Stimulated activated CD8-positive, alpha-beta memory T cell treated with anti-CD3 and anti-CD28 coated beads, Interleukin-7, amount 100 ng/mL, for 1 hour (primary cell): ENCODE measurements at places on chromosomes 3 and 15.

GRCh38 chr3:160401291-160402095, 2.0 kb downstream of the SMC4 start:
- no peak for DNase-seq

DNA sequence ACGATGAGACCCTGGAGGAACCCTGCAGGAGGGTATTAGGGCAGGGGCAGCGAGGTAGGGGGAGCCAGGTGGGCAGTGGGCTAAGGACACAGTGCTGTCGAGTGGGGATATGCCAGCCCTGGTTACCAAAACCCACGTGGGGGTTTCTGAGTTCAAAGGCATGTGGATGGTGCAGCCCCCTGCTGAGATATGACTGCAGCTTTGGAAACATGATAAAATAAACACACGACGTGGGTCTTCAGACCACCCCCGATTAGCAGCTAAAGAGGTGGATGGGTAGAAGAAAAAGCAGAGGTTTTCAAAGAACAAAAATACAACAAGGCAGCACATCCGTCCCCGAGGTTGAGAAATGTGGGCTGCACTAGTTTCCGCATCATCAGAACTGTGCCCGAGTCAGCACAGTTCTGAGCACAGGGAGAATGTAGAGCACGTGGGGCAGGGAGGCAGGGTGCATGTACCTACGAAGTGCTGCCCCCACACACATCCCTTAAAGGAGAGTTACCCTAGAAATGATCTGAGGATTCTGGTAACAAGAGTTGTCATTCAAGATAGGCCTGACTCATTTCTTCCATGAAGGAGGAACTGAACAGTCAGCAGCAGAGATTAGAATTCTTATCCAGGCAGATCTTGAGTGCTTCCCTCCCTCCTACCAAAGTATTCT, 121.3 kb downstream of the RPLP1 start:
- DNase-seq, result no peak

DNA sequence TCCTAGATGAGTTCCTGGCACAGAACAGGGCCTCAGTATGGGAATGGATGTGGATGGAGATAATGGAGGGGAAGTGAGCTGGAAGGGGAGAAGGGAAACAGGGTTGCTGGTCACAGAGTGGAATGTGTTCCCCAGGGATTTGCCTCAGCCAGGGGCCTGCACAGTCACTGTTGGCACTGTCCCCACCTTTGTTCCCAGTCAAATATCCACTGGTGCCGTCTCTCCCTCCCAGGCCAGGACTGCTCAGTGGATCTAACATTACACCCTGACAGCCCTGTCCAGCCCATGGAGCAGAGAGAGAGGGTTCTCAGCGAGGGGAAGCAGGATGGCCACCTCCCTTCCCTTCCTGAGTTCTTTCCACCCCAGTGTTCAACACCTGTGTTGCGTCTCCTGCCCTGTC, 1.5 kb upstream of the PPP1R2 start:
- DNase-seq, result no peak

DNA sequence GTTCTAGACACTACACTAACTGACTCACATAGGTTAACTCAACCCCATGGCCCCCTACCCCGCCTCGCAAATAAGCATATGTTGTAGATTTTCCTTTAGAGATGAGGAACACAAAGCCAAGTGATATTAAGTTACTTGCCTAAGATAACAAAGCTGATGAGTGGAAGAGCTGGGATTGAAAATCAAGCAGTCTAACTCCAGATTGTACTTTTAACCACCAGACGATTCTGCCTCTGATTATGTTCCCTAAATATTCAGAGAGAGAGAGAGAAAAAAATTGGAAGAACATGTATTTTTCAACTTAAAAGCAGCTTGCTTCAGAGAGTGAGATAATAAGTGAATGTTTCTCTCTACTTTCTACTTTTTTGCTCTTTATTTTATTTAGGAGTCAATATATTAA, 66.9 kb upstream of the THBS1 start:
- DNase-seq, result no peak

DNA sequence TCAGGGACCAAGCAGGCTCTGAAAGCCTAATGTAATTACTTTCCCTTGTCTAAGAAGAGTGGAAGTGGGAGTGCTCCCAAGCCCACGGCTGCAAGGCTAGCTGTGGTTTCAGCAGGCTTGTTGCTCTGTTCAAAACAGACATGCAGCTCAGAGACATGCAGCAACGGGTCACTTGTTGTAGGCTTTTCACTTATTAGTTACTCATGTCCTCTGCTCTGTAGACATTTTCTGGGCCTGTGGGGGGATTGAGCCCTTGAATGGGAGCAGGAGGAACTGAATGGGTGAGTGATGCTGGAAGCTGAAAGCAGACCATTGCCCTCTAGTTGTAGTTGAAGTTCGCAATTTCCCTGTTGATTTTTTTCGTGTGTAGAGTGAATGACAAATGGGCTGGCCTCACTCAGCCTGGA, 261.9 kb upstream of the NR2E3 start:
- no peak for DNase-seq

- no peak for DNase-seq
These were observed 6.7 kb upstream of the P2RY1 start for GRCh38 chr3:152828075-152828840.

- DNase-seq, result no peak
These were observed 440 bp downstream of the PRTG start for GRCh38 chr15:55742498-55742926.

DNA sequence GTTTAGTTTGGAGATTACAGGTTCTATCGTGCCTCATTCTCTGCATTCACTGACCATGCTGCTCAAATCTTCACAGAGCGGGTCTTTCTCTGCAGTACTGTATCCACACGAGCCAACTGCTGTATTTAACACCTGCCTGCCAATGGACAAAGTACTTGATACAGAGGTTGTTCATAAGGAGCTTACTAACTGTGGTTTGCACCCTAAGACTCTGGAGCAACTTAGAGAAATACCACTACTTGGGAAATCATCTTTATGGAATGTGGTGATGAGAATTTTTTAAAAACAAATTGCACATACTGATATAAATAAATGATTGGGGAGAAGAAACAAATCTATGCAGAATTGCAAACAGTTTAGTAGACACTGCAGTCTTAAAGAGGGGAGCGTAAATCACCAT, 90.0 kb downstream of the PPP2R3A start:
- no peak for DNase-seq

DNA sequence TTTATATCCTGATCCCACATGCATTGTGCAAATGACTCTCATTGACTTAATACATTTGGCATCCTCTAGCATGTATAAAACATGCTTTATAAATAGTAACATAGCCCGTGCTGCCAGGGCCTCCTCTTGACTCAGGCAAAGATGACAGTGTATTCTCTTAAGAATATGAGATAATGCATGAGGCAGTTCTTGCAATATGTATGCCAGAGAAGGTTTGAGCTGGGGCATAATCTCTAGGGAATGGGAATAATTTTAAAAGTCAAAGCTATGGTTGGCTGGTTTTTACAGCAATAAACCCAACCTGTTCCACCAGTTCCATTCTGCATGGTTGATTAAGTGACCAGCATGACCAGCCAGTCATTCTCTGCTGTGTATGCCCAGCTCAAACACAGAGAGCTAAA, 179.0 kb upstream of the PFN2 start:
- DNase-seq, result no peak

DNA sequence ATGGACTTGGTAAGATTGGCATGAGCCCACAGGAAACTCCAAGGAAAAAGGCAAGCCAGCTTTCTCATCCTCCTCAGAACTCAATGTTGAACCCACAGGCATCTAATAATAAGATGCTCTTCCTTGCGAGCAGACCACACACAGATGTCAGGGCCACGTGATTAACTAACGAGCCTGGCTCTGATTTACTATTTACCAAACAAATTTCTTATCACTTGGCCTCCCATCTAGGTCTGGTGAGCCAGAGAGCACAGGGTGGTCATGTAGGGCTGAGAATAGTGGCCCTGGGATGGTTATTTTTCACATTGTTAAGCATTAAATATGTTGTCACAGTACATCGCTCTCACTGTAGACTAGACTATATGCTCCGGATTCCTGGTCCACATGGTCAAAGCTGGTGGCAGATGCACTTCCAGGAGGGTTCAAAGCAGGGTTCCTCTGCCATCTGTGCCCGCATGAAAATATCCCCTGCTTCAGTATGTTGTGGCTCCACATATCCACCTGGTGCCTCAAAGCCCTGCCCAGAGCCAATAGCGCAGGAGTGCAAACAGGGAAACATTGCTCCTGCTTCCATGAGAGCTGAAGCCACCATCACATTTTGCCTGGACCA, 472.5 kb upstream of the WNT5A start:
- no peak for DNase-seq

DNA sequence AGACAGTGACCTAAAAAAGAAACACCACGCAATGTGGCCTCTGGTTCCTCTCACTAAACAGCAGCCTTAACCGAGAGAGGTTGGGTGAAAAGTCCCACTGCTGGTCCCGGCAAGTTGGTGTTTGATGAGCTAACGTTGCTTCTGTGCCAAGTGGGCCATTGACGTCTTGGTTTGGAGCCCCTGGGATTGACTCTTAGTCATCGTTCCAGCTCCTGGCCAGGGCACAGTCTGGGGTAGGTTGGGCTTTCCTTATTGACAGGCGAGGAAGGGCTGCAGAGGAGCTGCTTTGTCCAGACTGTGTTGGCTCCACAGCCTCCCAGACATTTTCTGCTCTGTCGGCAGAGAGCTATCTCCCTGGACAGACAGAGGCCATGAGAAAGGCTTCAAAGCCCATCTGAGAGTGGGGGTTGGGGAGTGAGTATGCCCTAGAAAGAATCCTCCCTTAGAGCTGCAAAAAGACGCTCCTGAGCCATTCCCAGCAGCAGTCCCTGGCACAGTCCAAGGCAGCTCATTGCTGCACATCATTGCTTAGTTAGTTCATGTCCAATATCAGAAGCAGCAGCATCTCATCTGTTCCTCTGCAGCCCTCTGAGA, 28.6 kb upstream of the C3orf80 start:
- DNase-seq, result no peak

- DNase-seq, result no peak
These were observed 255.7 kb downstream of the MBNL1 start for GRCh38 chr3:152524198-152525140.

GRCh38 chr3:115784739-115785536, 161.6 kb downstream of the GAP43 start:
- DNase-seq, result no peak

DNA sequence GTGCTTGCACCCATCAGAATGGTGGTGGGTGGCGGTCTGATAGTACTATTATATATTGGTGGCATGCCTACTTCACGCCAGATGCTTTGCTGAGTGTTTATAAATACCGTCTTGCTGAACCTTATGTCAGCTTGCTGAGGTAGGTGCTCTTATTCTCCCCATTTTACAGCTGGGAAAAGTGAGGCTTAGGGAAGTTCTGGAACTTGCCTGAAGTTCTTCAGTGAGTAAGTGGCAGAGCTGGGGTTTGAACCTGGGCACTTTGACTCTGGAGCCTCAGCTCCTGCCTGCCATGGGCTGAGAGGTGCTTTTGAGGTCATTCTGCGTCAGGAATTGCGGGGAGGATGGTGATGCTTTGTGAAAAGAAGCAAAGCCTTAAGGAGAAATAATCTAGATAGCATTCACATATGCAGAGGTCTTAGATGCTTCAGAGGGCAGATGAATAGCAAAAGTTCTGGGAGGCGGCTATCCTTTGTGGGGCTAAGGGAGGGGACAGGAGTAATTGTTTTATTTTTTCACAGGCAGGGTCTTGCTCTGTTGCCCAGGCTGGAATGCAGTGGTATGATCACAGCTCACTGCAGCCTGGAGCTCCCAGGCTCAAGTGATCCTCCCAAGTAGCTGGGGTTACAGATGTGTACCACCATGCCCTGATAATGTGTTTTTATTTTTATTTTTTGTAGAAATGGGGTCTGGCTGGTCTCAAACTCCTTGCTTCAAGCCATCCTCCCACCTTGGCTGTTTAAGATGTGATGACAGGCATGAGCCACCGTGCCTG, 18.5 kb downstream of the ITPR1 start:
- DNase-seq, result no peak

- DNase-seq, result no peak
These were observed 144.9 kb upstream of the MRPS22 start for GRCh38 chr3:139198929-139199328.
